Stimulated activated CD4-positive, alpha-beta T cell treated with anti-CD3 and anti-CD28 coated beads, Interleukin-1b, Interleukin-23, amount 100 ng/mL, for 1 hour (primary cell): ENCODE measurements at places on chromosomes 12 and 14.

DNA sequence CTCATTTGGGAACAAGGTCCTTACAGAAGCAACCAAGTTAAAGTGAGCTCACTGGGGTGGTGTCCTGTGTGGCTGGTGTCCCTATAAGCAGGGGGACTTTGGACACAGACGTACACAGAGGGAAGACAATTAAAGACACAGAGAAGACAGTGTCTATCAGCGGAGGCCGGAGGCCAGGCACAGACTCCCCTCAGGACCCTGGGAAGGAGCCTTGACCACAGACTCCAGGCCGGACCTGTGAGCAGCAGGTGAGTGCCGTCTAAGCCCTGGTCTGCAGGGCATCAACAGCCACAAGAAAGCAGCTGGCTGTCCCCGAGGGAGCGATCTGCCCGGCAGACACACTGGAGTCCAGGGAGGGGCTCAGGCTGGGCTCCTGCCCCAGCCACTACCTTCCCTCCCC, 219.1 kb upstream of the C14orf180 start:
- no peak for DNase-seq

DNA sequence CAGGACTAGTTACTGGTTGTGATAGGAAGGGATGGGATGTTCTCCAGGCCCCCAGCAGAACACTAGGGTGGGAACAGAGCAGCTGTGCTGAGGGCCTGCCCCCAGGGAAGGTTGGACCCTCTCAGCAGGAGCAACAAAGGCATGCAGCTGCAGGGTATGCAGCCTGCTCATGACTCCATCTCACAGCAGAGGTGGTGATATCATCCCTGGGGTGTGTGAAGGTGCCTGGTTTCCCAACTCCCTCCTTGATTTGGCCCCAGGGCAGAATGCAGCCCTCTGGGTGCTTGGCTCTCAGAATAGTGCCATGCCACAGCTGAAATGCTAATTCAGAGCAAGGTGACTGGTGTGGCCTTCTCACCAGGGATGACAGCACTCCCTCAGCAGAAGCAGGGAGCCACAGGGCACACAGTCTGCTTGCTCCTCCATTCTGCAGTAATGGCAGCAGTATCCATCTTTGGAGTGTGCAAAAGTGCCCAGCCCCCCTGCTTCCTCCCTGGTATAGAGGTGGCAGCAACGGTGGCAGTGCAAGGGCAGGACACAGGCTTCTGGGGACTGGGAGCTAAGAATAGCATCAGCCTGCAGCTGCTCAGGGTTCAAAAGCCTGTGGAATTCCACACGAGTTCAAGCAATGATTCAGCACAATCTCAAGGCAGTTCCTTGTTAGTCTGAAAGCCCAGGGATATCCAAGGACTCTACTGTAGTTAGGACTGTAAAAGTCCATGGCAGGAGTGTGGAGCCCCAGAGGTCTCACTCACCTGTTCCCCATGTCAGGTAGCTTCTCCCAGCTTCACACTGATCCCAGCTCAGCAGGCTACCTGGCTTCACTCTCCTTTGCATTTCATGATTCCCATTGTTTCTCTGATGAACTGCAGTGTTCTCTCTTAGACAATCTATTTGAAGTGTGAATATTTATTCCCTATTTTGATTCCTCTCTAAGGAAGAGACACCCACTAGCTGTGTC, 298.1 kb upstream of the FOXG1 start:
- DNase-seq = no peak

- DNase-seq = no peak
These were observed 178.3 kb upstream of the PLEKHA5 start for GRCh38 chr12:18951218-18951617.

- no peak for DNase-seq
These were observed 3.0 kb downstream of the FOXJ2 start for GRCh38 chr12:8035440-8036010.

- no peak for DNase-seq
These were observed 9.6 kb downstream of the NAB2 start for GRCh38 chr12:57098546-57098945.

DNA sequence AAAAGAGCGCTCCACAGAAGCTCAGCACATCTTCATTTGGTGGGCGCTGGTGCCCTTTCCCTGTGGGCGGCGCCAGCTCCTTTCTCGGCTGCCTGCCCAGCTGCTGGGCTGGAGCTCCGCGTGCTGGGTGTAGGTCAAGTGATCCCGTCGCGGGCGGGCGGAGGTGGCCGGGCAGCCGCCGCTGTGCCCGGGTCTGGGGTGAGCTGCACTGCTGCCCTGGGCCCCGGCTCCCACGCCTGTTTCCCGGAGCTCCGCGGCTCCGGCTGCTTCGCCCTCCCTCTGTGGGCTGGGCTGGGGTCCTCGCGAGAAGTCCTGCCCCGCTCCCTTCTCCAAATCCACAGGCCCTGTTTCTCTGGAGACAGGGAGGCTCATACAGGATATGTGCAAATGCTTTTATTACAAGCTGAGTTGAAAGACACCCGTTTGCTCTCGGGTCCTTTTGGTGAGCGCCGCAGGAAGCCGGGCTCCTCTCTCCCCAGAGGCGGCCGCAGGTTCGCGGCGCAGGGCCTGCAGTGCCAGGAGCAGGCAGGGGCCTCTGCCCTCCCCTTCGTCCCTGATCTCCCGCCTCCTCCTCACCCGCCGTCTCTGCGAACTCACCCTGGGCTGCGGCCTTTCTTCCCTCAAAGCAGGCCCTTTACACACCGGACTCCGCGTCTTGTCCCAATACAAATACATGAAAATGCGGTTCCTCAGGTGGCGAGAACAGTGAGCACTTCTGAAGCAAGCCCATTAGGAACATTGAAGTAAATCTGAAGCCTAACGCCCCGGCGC, 67.8 kb upstream of the CAPRIN2 start:
- DNase-seq = no peak

DNA sequence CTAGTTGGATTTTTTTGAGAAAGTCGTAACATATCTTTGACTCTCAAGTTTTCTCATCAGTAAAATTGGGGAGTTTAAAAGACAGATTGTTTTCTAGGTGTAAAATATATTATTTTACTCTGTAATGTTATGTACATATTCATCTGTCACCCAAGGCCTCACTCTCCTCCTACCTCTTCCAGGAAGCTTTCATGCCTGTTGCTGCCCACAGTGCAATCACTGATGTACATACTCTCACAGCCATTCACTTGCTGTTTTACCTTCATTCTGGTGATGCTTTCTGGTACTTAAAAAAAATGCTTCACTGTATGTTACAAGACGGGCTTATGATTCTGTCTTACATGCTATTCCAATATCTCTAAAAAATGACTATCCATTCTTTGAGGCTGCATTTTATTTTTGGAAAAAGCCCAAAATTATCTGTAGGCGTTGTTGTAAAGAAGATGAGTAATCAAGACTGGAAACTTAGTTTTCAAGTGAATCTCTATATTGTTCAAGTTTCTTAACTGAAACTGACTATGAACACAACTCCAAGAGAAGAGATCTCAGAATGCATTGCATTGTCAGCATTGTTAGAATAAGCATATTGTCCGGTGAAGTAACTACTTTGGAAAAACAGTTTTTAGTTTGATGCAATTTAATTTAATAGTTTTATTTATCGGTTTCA, 82.5 kb downstream of the LMO3 start:
- no peak for DNase-seq

- no peak for DNase-seq
These were observed 17.3 kb downstream of the GSG1 start for GRCh38 chr12:13085968-13086686.

DNA sequence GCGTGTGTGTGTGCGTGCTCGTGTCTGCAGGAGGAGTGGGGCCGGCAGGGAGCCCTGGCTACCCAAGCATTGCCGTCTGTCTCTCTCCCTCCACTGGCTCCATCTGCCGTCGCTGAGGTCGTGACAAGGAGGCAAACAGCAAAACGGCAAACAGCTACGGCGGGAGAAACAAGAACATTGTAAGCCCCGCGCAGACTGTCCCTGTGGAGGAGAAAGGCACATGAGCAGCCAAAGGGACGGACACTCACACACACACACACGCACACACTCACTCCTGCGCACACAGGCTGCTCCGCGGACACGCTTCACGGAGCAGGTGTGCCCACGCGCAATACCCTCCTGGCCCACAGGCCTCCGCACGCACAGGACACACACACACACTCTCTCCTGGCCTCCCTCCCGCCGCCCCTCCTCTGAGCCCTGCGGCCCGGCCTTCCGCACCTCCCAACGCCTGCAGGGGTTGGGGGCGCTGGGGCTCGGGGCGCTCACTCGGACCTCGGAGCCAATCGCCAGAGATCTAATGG, 905 bp downstream of the CISTR start:
- no peak for DNase-seq

DNA sequence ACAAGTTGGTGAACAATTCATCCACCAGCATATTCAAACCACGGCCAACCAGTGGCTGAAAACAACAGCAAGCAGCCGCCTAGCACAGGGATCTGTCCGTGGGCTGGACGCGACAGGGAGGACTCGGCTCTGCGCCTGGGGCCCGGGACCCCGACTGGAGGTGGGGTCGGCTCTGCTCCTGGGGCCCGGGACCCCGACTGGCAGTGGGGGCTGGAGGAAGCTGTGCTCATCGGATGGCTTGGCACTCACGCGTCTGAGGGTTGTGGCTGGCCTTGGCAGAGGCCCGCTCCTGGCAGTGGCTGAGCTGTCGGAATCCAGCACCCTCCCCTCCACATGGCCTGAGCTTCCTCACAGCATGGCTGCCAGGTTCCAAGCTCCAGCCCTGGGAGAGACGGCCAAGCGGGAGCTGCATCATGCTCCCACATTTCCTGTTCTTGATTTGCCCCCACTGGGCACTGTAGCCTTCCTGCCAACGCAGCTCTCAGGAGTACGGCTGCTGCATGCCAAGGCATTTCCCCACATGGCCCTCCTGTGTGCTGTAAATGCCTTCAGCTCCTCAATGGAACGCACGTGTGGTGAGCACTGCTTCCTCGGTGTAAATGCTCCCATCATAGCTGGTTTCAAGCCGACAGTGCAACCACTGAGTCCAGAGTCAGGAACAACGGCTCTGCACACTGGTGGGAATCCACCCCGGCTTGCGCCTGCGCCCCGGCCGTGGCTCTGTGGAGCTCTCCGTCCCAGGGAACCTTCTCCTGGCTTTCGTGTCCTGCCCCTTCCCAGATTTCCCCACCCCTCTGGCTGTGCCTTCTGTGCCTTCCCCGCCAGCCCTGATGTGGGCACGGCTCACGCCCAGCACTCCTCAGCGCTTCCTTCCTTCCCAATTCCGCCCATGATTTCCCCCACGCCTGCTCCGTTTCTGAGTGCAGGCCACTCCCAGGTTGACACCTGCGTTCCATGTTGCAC, 7.3 kb upstream of the GALNT9 start:
- no peak for DNase-seq

GRCh38 chr14:38387821-38388220, 131.9 kb upstream of the CLEC14A start:
- no peak for DNase-seq

DNA sequence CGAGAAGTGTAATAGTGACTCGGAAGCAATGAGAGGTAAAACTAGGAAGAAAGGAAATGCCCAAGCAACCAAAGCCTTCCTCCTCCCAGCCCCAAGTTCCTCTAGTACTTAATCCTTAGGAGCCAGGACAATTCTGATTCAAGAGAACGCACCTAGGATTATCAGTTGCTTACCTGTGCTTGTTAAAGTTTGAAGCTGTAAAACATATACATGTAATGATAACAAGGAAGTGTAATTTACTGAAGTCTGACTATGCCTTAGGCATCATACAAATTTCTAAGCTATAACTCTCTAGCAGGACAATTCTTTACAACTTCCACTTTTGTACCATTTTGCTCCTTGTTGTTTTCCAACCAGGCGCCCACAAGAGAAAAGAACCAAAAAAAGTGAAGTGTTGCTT, 92.8 kb upstream of the OSBPL8 start:
- DNase-seq = no peak

GRCh38 chr14:38718519-38718918, 384.5 kb downstream of the SEC23A start:
- DNase-seq = no peak

GRCh38 chr12:9240776-9241175, 32.6 kb upstream of the PZP start:
- no peak for DNase-seq

GRCh38 chr12:124434354-124434753, 133.1 kb downstream of the NCOR2 start:
- no peak for DNase-seq

GRCh38 chr14:71693381-71693780, 238.8 kb upstream of the RGS6 start:
- DNase-seq = no peak
